Urothelium cell line (cell line): ENCODE measurements at places on chromosomes 13 and 19.

DNA sequence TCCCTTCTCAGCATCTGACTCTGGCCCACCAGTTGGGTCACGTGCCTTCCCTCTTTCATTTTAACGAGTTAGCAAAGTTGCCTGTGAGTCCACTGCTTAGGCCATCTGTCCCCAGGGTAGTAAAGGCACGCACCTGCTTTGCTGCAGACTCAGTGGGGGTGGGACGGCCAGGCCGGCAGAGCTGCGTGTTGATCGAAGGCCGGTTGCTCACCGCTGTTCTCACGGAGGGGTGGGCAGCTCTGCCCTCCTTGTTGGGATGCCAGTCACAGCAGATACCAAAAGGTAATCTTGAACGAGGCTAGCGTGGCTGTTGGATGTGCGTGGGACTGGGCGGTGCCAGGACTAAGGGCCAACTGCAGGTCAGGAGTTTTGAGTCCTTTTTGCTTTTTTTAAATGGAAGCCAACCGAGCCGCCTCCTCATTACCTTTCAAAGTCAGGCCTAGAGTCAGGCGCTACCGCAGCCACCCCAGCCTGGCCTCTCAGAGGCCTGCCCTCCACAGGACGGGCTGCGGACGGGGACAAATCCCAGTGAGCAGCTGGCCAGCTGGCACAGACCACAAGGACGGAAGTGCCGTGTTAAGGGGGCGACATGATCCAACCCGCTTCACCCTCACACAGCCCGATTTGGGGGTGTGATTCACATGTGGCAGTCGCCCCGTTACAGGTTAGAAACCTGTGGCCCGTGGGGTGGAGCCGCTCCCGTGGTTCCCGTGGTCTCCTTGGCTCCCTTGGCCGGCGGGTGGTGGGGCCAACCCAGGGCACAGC, 20.6 kb downstream of the ADPRHL1 start:
- no peak for DNase-seq

DNA sequence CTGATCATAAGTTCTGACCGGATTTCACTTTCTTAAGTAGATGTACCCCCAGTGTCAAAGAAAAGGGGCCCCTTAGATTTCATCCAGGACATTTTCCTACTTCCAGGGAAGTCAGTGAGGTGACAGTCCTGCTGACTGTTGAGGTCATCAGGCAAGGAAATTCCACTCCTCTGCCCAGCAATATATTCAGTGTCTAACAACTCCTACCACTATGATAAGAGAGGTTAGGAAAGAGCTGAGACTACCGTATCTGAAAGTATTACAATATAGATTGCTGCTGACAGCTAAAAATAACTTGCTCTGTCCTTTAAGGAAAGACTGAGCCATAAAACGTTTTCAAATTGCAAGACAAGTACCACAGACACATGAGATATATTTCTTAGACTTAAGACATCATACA, 325.1 kb downstream of the EFNB2 start:
- DNase-seq = no peak

- DNase-seq = no peak
Measured at GRCh38 chr19:45919678-45920077, 5.1 kb upstream of the NANOS2 start.

DNA sequence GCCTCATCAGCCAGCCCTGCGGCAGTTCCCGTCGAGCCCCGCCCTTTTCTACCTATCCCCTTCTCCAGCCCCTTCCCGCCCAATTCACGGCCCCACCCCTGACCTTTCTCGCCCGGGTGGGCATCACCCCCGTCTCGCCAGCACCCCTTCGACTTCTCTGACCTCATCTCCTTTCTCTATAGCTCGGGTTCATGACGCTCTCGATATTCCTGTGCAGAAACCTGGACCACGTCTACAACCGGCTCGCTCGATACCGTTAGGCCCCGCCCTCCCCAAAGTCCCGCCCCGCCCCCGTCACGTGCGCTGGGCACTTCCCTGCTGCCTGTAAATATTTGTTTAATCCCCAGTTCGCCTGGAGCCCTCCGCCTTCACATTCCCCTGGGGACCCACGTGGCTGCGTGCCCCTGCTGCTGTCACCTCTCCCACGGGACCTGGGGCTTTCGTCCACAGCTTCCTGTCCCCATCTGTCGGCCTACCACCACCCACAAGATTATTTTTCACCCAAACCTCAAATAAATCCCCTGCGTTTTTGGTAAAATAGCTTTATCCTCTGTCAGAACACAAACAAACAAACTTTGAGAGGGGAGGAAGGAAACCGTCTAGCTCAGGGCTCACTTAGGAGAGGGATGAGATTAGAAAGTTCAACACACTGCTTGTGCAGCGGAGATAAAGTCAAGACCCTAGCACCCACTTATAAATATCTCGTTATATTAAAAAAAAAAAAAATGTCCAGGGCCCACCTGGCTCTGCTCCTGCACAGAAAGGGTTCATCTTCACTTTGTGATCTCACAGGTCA, 5.1 kb downstream of the CD37 start:
- DNase-seq = no peak
